Trophoblast cell (in vitro differentiated cells and primary cell): ENCODE measurements at places on chromosomes 3 and 15.
A peak's percentile ranks its signal among the peaks of the same experiment; 100 is the strongest.

GRCh38 chr3:10594915-10595314 lies 89.5 kb upstream of the ATP2B2 start:
- peak; percentile 73 for DNase-seq

GRCh38 chr15:39631357-39631756 lies 50.5 kb downstream of the THBS1 start:
- DNase-seq, result no peak

- peak; percentile 78 for DNase-seq
Measured at GRCh38 chr3:134211797-134212196, 38.9 kb downstream of the RYK start.

DNA sequence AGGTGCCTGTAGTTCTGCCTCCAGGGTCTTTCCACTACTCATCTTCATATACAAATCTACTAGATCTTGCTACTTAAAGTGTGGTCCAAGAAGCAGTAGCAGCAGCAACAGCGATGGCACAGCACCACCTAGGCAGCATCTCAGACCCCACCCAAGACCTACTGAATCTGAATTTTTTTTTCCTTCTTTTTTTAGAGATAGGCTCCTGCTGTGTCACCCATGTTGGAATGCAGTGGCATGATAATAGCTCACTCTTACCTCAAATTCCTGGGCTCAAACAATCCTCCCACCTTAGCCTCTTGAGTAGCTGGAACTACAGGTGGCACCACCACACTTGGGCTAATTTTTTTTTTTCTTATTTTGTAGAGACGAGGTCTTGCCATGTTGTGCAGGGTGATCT lies 346.7 kb upstream of the TGFBR2 start:
- no peak for DNase-seq

- DNase-seq, result peak; percentile 74
Measured at GRCh38 chr15:70505411-70505919, 257.9 kb downstream of the UACA start.

- peak; percentile 10 for DNase-seq
Measured at GRCh38 chr3:113495035-113495434, 19.9 kb downstream of the SPICE1 start.

GRCh38 chr3:58260261-58260731 lies 22.7 kb downstream of the ABHD6 start:
- DNase-seq, result no peak

DNA sequence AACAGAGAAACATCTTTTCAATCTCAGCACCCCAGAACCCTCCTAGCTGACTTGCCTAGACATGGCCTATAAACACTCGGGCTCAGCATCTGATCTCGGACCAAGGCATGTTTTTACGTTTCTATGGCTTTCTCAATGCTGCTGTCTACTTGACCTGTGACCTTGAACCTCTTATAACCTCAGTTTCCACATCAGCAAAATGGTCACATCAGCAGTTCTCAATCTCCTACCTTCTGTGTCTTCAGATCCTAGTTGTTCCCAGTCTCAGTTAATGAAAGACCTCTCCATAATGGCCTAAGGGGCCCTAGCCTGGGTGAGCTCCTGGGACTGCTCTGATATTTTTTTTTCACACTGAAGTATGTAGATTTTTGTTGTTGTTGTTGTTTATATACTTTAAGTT lies 39.6 kb downstream of the SSUH2 start:
- no peak for DNase-seq

DNA sequence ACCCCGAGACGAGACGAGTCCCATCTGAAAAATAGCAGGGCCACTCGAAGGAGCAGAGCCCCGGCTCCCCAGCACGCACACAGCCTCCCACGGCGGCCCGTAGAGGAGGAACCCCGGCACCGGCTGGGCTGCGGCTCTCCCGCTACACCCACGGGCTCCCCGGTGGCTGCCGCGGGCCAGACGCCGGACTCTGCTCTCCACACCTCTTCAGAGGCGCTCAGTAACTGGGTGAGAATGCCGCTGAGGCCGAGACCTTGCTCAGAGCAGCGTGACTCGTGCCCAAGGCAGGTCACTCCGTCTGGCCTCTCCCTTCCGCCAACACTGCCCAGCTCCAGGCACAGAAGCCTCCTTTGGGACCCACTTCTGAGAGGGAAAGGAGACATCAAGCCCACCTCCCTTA lies 34.4 kb downstream of the TNK2 start:
- DNase-seq, result no peak

DNA sequence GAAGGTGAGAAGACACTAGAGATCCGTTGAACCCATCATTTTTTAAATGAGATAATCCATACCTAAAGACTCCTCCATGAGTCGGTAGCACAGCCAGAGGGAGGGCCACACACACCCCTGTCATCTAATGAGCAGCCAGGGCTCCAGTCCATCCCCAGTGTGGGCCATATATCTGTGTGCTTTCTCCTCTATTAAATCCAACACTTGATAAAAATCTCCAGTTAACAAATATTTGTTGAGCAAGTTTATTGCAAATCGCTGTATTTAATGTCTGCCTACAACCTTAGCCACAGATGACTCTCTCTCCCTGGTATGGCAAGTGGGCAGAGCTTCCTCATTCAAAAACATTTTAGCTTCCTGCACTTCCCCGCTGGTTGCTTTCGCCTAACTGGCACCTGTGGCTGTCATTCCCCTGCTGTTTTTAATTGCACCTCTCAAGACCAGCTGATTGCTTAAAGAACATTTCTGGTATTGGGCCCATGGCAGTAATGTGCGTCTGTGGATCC lies 82.8 kb downstream of the SMAD3 start:
- peak; percentile 73 for DNase-seq

GRCh38 chr3:161673866-161674265 lies 177.3 kb downstream of the OTOL1 start:
- DNase-seq, result no peak

DNA sequence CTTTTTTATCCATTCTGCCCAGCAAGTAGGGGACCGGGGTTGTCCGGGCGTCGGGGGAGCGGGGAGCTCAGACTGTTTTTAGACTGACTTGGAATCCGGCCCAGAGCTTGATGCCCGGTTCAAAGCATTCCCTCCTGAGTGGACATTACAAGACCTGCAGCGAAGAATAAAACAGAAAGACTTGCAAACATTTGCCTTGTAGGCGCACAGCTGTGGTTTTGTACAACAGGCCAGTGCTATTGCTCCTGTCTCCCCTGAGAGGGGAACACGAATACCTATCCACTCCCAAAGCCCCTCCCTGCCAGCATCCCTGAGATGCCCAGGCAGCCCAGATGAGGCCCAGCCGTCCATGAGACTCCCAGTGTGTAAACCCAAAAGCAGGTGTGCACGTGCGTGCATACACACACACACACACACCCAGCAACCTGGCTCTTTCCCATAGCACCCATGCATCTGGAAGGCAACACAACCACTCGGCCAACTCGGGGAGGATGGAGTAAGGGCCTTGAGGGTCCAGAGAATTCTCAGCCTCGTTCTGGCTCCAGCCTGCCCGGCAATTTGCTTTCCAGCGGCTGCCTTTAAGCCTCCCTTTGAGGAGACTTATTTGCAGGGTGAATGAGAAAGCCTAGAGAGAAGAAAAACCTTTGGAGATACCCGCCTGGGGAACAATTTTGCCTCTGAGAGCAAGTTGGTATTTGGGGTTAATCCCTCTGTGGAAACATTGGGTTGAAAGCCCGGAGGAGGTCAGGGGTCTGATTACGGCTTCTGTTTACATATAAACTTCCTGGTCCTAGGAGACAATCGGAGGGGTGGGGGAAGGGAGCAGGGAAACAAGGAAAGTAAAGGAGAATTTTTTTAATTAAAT lies 161.0 kb upstream of the HES1 start:
- no peak for DNase-seq

GRCh38 chr15:29048011-29048410 lies 162.2 kb downstream of the APBA2 start:
- no peak for DNase-seq

GRCh38 chr15:48282216-48282615 lies 49.0 kb upstream of the DUT start:
- DNase-seq, result no peak

DNA sequence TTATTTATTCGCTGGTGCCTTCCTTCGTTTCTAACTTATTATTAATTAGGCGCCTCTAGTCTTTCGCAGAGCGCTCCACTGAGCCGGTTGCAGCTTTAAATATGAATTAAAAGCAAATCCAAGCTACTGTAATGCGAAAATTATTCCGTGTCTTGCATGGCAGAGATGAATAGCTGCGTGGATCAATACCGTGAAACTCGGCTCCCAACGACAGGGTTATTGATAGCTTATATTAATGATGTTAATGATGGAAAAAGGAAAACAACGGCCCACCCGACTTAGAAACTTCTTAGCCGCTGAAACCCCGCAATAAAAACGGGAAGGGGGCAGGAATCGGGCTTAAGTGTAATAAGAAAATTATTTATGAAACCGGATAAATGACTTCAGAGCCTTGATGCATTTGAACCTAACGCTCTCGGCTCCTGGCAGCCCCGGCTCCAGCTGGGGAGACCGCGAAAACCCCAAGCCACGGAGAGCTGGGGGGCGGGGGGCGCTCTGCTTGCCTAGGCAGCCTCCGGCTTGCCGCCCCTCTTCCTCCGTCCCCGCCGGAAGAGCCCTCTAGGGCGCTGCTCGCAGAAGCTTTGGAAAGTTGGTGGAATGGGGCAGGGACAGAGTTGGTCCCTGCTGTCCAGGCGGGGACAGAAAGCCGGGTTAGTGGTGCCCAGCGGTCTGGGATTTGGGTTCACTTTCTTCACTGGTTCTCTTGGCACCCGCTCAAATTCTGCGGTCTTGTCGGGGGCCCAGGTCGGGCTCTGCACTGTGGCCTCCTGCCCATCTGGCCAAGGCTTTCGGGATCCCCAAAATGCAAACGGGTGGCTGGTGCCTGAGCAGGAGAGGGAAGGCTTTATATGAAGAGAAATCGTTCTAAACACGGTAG lies 7.7 kb upstream of the ONECUT1 start:
- no peak for DNase-seq
